ENCODE measurements at places on chromosomes 16 and 17.

- no peak for DNase-seq
Observed at GRCh38 chr16:2337431-2338296, 2.9 kb downstream of the ABCA3 start.

GRCh38 chr16:3007059-3007956, 5.4 kb upstream of the CLDN9 start:
- DNase-seq, result peak; percentile 38

GRCh38 chr17:49952209-49952911, 16.6 kb upstream of the DLX4 start:
- DNase-seq, result peak; percentile 64

DNA sequence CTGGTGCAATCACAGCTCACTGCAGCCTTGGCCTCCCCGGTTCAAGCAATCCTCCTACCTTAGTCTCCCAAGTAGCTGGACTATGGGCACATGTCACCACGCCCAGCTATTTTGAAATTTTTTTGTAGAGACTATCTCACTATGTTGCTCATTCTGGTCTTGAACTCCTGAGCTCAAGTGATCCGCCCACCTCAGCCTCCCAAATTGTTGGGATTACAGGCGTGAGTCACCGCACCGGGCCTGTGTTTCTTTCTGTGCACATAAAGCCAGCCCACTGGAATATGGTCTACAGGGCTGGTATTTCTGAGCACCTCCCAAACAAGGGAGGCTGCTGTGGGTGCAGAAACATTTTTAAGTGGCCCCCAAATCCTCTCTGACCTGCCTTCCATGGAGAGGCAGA, 8.4 kb downstream of the TMEM95 start:
- DNase-seq, result no peak

GRCh38 chr16:81752876-81753227, 26.2 kb upstream of the PLCG2 start:
- DNase-seq, result no peak

DNA sequence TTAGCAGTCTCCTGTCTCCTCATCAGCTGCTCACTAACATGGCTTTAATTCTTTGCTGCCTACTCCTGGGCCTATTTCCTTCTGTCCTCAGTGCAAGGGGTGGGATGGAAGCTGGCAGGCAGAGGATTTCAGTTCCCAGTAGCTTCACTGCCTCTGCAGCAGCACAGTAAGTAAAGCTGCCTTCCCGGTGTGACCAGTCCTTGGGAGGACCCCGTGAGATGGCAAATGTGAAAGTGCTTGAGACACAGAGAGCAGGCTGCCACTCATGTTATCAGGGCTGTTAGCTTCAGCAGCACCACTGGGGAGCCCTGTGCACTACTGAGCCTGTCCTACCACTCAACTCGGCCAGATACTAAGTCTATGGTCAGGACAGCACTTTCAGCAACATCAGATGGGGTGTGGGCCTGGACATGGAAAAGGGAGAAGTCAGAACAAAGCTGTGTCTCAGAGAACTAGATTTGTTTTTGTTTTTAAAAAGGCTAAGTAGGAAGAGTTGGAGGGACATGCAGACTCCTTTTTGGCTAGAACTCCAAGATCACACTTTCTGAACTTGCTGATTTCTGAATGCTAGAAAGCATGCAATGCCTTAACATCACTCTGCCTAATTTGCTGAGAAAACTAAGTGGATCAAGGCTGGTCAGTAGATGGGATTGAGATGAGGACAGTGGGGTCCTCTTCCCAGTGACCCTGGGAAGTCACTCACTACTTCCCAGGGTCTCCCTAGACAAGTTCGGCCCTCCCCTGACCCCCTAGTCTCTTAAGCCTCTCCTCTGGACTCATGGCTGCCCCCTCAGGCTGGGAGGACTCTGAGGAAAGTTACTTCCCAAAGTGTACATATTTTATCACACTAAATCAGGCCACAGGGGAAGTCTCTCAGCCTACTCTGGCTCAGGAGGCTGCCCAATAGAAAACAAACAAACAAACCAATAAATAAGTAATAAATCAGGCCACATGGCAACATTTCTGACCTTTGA, 1.1 kb downstream of the ACSF2 start:
- peak; percentile 32 for DNase-seq

GRCh38 chr17:15650741-15651582, 31.5 kb upstream of the FBXW10B start:
- no peak for DNase-seq

DNA sequence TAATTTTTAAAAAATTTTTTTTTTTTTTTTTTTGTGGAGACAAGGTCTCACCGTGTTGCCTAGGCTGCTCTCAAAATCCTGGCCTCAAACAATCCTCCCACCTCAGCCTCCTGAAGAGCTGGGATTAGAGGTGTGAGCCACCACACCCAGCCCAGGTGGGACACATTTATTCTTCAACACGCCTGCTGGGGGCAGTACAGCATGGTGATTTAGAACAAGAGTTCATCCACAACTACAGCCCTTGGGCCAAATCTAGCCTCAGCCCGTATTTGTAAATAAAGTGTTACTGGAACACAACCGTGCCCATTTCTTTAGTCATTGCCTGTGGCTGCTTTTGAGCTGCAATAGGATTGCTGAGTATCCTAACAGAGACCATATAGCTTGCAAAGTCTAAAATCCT, 92.8 kb downstream of the KATNIP start:
- DNase-seq, result no peak

GRCh38 chr17:45396496-45397205, 36.0 kb downstream of the ARHGAP27 start:
- DNase-seq, result no peak

DNA sequence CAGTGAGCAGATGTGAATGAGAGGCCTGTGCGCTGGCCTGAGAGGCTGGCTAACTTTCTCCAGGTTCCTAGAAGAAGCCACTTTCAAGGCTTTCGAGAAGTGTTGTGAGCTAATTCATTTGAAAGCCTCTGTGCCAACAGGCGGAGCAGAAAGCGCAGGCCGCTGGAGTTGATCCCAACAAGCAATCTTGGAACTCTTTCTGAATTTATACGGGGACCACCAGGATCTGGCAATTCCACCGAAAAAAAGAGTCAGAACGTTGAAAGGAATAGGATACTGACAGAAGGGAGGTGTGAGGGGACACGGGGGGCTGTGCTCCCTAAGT, 71.3 kb upstream of the METRNL start:
- DNase-seq, result no peak

- DNase-seq, result no peak
Observed at GRCh38 chr17:45131616-45132319, 547 bp downstream of the PLCD3 start.

DNA sequence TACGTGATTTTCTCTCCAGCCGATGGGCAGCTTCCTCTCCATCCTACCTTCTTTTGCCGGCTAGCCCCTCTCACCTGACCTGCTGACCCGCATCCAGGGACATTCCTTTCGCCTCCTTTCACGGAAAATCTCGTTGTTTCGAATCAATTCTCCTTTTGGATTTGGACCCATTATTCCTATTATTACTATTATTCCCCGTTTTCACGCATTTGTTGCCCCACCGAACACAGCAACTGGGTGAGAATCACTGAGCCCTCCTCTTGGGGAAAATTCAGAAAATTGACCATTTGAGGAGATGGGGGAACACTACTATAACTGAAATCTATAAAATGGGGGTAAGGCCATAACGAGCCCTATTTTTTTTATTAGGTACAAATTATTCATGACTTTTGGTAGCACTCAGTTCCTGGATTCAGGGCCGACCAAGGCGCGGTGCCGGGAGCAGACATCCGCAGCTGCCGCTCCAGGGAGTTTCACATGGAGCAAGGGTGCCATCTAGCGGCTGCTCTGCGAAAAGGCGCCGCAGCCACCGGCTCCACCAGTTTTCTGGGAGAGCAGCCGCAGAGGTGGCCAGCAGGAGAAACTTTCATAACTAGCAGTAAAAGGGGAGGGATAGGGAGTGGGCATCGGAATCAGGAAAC, 3.3 kb upstream of the HOXB8 start:
- DNase-seq, result peak; percentile 18

All from KG1 (cell line).